Breast epithelium (tissue), 4 donors: ENCODE measurements at places on chromosomes 5 and 9.

DNA sequence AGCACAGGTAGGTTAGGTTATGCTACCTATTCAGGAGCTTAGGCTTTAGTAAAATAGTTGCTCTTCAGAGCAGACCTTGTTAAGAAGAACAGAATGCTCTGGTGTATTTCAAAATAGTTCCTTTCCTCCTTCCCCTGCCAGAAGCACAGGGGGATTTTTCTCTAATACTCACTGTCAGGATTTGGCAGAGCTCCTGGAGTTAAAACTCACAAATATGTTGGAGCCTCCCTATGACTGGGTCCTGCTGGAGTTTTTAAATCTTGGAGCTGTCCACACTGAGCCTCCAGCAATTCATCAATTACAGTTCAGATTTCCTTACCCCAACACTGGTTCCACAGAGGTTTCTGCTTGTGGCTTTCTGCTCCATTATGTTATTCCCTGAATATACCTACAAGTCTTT is 1233.8 kb upstream of the WWC1 start:
- DNase-seq, result no peak

DNA sequence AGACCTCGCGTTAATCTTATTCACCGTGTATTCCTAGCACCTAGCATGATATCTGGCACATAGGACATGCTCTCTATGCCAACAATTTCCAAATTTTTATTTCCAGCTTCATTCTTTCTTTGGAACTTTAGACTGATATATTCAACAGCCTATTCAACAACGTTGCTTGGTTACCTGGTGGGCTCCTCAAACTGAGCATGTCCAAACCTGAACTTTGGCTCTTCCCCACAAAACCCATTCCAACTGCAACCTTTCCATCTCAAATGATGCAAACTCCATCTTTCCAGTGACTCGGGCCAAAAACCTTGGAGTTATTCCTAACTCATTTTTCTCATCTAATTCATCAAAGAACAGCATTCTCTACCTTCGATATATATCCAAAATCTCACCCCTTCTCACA is 525.2 kb downstream of the AGTPBP1 start:
- no peak for DNase-seq

DNA sequence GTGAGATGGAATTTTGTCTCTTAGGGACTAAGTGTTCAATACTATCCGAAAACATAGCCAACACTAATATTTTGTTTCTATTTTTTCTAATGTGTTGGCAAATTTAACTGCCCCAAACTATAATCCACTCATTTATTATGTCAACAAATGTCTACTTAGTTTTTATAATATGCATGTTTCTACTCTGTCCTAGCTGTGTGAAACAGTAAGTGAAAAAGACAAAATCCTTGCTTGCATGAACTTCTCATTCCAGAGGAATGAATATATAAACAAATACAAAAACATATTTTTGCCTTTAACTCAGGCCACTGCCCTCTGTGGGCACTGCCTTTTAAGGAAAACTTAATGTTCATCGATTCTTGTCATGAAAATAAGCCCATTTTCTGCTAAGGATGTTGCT is 1275.4 kb upstream of the CDH18 start:
- DNase-seq, result no peak

DNA sequence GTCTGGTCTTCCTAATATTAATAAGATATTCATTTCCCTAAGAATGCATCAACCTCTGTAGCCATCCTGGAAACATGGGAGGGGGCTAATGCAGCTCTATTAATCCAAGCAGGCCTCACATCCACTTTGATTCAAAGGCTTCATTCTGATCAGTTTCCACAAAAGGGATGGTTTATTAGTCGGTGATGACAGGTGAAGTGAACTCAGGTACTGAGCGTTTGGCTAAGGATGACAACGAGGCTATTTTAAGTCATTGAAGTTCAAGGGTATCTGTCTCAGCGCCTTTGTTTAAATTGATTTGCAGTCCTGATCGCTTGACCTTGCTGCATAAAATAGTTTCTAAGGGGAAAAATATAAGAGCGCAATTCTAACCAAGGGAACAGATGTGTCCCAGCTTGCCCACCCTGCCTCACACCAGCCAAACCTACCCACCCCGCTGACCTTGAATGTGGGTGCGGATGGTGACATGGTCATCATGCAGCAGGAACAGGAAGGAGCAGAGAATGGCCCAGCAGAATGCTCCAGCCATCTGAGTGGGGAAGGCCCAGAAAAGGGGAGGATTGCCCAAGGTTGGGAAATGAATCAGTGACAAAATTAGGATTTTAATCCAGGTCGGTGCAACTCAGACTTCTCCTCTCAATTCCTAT is 70.5 kb upstream of the ZNF618 start:
- DNase-seq, result no peak

- DNase-seq, result no peak
Measured at GRCh38 chr9:135478191-135478590, 1.4 kb upstream of the PPP1R26 start.
